ENCODE measurements at places on chromosomes 3 and 15.

- no peak for DNase-seq
Measured at GRCh38 chr3:170959457-170959856, 51.0 kb upstream of the EIF5A2 start.

- no peak for DNase-seq
Measured at GRCh38 chr3:40308725-40309417, 636 bp upstream of the EIF1B start.

DNA sequence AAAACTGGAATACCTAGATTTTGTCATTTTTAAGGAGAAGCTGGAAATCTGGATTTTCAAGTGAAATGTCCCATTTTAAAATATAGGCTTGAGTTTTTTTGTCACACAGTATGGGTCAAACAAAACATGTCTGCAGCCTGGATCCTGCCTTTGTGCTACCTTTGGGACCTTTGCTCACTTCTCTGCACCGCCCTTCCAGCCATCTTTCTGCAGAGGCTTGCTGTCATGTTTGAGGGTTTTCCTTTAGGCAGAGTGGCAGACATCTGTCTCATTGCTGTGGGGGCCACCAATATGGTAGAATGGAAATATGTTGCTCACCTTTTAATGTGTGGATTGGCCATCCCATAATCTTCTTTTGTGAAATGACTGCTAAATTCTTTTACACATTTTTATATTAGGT, 136.3 kb downstream of the EEFSEC start:
- DNase-seq = no peak

- DNase-seq = no peak
Measured at GRCh38 chr15:99385865-99386264, 134.6 kb downstream of the LRRC28 start.

GRCh38 chr3:198070871-198071270, 110.9 kb downstream of the LMLN start:
- no peak for DNase-seq

DNA sequence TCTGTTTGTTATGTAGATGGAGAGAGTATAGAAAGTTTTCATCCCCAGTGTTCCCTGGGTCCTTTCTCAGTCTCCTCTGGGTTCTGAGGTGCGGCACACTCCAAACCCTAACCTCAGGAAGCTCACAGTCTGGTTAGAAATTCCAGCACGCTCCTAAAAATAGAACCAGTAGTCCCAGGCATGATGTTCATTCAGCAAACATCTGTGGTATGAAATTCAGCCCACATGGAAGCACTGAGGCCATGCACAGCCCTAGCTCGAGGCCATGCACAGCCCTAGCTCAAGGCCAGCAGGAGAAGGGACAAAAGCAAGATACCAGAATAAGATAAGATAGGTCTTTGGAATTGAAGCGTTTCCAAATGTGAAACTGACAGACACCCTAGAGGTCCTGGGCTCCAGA, 82.3 kb upstream of the OXTR start:
- DNase-seq = no peak

GRCh38 chr3:95341314-95341713, 1278.5 kb downstream of the NSUN3 start:
- no peak for DNase-seq

DNA sequence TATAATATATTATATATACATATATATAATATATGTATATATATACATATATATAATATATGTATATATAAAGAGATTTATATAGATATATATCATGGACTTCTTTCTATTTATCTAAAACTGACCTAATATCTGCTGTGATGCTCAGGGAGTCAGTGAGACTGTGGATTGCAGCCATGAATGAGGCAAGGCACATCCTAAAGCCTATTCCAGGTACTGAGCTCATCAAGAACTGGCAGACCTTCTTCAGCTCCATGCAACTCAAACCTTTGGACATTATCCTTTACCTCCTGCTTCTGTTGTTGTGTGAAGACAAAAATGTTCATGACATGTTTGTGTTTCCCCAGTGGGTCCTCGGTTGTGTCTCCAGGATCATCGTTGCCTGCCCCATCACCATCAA, 7.7 kb upstream of the LPP start:
- DNase-seq = no peak

- DNase-seq = no peak
Measured at GRCh38 chr3:188166441-188166840, 12.5 kb downstream of the LPP start.

DNA sequence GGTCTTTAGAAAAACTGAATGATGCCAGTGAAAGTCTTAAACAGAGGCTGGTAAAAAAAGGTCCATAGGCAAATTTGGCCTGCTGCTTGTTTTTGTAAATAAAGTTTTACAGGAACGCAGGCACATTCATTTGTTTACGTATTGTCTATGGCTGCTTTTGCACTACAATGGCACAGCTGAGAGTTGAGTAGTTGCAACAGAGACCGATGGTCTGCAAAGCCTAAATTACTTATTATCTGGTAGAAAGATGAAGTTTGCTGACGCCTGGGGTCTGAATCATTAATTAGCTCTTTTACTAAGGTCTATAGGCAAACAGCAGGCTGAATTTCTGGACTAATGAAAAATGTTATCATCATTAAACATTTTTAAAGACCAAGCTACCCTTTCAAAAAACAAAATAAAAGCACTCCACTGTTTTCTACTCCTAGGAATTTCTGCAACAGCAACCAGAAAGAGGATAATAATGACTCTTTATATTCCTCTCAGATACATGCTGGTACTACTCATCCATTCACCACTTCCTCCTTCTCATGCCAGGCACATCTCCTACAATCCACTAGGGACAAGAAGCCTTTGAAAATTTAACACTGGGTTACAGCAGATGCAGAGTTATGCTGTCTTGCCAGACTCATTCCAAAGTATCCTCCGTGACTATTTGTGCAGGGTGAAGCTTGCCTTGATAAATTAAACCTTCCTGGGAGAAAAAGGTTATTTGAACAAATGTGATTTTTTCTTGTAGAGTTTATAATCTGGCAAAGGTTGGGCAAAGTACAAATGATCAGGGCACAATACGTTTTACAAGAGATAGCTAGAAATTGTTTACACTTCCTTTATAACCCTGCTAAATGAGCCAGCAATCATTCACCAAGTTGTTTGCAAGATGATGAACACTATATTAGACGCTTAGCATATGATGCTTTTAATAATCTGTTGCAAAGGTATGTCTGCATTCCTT, 6.0 kb downstream of the GATM start:
- no peak for DNase-seq

DNA sequence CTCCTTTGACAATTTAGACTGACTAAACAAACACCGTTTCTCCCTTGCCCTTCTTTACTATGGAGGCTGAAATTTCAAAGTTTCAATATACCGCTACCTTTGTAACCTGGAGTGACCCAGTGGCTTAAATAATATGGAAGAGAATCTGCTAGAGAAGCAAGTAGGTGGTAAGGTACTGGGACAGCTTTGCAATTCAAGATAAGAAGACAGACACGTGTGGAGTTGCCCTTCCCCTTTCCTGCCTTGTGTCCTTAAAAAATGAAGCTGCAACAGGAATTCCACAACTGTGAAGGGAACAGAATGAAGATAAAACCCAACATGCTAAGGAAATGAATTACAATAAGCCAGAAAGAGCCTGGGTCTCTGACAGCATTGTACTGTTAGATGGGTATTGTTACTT, 26.4 kb downstream of the CBLB start:
- DNase-seq = no peak

DNA sequence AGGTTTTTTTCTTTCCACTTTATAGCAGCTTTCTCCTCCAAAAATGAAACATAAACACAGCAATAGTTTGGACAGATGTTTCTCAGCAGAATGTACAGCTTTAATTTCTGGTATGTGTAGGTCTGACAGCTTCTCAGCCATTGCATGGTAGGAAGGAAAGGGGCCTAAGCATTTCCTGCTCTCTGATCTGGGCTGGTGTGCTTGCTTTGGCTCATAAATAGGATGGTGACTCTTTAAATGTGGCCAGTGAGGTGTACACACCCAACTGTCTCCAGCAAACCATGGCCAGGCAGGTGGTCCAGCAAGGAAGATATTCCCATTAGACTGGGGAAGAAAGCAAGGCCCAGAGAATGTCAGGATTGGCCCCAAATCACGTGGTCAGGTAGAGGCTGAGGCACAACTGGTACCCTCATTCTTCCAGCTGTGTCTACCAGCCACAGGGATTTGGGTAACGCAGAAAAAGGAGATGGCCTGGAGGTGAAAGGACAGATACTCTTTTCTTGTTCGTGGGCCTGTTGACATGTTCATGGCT, 52.1 kb downstream of the ITGA11 start:
- DNase-seq = no peak

DNA sequence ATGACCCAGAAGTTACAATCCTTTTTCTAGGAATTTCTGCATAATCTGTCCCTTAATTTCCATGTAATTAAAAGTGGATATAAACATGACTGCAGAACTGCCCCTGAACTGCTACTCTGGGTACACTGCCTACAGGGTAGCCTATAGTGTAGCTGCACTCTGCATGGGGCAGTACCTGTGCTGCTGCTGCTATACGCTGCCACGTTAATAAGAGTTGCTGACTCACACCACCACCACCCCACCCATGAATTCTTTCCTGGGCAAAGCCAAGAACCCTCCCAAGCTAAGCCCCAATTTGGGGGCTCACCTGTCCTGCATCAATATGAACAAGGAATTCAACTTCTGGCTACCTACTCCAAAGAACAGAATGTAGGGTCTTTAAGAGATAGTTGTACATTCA, 13.9 kb downstream of the HDGFL3 start:
- no peak for DNase-seq

GRCh38 chr15:94056314-94056713, 175.0 kb upstream of the MCTP2 start:
- DNase-seq = no peak

DNA sequence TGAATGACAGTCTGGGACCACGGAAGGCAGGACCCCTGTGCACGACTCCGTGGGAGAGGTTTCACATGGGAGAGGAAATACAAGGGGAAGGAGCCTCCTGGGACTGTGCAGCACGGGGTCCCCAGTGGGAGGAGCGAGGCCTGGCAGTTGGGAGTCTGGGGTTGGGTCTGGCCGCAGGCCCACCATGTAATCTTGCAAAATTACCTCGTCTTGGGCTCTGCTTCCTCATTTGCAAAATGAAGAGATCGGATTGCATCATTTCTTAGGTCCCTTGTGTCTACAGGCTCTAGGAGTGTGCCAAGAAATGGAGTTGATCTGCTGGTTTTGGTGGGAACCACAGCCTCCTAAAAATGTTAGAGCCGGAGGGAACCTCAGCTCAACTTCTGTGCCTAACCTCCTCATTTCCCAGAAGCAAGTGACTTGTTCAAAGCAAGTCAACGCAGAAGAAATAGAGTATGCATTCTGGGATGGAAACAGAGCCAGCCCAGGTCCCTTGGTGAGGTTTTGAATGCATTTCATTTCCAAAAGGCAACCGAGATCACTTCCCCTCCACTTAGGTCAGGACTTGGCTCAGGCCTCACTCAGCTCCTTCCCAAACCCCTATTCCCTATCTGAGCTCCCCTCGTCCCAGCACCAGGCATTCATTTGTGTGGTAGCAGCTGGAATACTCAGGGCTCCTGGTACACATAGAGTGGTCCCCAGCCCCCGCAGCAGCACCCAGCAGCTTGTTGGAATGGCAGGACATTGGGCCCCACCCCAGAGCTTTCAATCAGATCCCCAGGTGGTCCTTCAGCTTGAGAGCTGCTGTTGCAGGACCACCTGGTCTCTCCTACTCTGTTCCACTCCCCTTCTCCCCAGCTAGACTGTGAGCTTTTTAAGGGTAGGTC, 267.7 kb downstream of the XXYLT1 start:
- DNase-seq = no peak

DNA sequence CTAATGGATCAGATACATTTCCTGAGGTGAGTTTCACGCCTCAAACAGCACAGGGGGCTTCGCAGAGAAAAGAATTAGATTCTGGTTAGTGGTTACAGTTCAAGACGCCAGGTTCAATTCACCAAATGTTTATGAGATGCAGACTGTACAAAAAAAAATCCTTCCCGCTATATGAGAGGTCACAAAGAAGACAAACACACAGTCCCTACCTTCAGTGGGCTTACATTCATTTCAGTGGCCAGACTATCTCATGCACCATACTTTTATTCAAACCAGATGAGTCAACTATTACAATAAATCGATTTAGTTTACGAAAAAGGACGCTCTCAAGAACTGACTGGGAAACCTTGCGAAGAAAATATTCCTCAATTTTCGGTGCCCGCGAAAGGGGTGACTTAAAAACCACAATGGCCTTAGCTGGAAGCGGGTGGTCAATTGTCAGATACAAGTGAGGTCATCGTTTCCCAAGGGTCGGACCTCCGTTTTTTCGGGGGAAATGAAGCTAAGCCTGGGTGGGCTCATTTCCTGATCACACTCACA, 695 bp downstream of the METTL6 start:
- DNase-seq = no peak

DNA sequence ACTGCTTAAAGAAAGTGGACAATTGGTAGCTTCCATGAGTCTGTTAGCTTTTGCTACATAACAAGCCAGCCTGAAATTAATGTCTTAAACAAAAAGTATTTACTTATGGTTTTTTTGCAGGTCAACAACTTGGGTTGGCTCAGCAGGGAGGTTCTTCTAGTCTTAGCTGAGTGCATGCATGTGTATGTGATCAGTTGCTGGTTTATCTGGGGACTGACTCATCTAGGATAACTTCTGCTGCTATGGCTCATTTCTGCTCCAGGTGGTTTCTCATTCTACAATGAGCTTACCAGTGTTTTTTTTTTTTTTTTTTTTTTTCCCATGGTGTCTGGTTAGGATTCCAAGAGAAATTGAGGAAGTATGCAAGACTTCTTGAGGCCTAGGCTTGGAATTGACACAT, 244.7 kb downstream of the NSUN3 start:
- DNase-seq = no peak

GRCh38 chr3:114447545-114447944, 153.7 kb downstream of the TIGIT start:
- DNase-seq = no peak

GRCh38 chr3:195270079-195270816, 711 bp downstream of the XXYLT1 start:
- no peak for DNase-seq

DNA sequence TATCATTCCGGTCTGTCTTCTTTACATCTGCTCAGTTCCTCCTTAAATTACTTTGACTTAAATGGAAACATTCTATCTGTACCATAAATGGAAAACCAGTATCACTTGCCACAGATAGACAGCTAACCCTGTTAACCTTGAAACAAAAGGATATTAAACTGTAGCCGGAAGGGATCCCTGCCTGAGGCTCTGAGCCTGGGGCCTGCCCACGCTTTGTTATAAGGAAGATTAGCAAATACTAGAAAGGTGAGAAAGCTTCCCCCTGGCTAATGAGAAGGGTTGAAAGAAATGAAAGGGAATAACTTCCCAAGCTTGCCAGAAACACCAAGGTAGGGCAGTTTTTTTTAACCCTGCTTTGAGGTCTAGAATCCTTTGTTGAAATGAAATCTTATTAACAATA, 927.6 kb downstream of the FHIT start:
- DNase-seq = no peak

- DNase-seq = no peak
Measured at GRCh38 chr15:78977091-78977571, 32.3 kb upstream of the CTSH start.

DNA sequence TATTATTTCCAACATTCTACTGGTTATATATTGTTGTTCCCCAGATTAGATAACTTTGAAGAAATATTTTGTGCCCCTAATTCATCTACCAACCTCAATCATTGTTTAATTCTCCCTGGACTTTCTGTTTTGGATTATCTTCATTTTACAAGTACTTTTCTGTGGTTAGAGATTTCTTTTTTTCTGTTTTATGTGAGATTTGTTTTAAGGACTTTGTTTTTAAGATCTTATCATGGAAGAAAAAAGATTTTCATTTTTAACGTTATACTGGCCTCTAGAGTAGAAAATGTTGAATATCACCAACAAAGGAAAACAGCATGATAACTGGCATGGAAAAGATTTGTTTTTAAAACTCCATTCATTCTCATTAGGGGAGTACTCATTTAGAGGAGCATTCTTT, 210.9 kb upstream of the KCNMB2 start:
- DNase-seq = no peak

GRCh38 chr3:117297065-117297464, 587.5 kb downstream of the TUSC7 start:
- no peak for DNase-seq
